ENCODE measurements at places on chromosomes 1 and 21.

- peak; percentile 75 for DNase-seq
Observed at GRCh38 chr1:21325231-21325718, 35.0 kb upstream of the ECE1 start.

GRCh38 chr1:1858382-1859086, 32.4 kb downstream of the GNB1 start:
- no peak for DNase-seq

GRCh38 chr1:46285730-46286477, 17.5 kb downstream of the LRRC41 start:
- no peak for DNase-seq

DNA sequence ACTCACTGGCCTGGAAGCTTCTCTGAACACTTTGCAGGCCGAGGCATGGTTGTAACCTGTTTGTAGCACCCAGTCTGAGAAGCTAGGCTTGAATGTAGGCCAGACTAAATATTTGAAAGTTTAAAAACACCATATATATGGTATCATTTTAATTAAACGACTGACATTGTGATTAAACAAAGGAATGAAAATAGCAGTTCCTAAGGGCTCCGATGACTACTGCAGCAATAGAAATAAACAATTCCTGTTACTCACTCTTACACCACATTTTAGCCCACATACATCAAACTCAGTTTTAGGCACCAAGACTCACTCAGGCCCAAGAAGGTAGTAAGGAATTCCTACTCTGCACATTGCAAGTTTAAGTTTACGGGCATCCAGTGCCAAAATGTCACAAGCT, 281.2 kb downstream of the AKT3 start:
- no peak for DNase-seq

DNA sequence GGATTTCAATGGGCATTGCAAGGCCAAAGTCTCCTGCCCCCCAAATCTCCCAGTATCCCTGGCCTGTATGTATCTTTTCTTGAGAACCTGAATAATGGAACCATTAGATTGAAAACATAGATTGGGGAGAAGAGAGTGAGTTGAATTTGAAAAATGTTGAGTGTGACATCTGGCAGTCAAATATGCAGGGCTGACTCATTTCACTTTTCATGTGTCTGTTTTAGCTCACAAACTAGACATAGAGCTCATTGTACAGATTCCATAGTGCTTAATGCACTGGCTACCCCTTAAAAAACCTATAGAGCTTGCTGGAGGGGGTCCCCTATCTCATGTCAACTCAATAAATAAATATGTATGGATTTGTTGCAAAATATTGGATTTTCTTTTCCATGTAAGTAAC, 30.8 kb downstream of the DDR2 start:
- no peak for DNase-seq

DNA sequence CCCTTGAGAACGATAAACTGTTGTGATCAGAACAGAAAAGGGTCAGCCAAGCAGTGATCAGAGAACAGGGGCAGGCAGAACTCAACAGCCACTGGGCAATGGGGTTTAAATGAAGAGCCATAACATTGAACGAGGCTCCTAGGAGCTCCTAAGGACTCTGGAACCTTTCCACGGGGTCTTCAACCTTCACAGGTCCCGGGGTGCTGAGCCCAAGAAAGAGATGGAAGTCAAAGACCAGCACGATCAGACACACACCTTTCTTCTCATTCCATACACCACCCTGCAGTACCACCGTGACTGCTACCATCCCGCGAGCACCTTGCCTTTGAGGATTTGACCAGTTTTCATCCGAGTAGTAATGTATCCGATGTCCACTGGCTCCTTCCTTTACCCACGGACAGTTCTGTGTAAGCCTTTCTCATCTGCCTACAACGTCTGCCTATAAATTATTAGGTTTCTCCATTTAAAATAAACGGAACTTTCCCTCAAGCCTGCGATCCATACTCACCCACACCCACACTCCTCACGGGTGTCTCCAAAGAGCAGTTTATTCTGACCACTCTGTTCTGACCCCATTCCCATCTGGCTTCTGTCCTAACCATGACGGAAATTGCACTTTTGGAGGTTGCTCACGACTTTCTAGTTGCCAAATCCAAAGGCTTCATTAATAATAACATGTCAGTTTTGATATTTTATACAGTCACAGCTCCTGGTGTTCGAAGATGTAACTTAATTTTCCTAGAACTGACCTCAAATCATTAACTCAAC, 16.8 kb upstream of the HHAT start:
- no peak for DNase-seq

- DNase-seq = no peak
Observed at GRCh38 chr21:46639489-46640386, 4.3 kb downstream of the PRMT2 start.

GRCh38 chr1:110161849-110162248, 11.6 kb downstream of the SLC6A17 start:
- no peak for DNase-seq

GRCh38 chr1:208778417-208778816, 534.2 kb upstream of the PLXNA2 start:
- no peak for DNase-seq

GRCh38 chr1:184672013-184672726, 82.5 kb downstream of the EDEM3 start:
- DNase-seq = no peak

DNA sequence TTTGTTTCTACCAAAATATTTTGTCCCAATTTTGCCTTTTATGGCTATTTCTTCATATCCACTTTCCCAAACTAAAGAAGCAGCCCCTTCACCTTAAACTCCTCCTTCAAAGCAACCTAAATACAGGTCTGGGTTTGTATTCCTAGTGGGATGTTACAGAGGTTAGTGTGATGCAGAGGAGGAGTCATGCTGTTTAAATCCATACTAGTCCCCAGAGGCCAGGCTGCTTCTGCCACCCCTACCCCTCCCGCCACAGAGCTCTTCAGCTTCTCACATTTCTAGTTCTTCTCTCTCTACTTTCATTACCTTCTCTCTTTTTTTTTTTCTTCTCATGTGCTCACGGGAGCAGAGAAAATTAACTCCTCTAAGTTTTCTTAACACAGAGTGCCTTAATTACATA, 29.3 kb downstream of the SELL start:
- DNase-seq = no peak

DNA sequence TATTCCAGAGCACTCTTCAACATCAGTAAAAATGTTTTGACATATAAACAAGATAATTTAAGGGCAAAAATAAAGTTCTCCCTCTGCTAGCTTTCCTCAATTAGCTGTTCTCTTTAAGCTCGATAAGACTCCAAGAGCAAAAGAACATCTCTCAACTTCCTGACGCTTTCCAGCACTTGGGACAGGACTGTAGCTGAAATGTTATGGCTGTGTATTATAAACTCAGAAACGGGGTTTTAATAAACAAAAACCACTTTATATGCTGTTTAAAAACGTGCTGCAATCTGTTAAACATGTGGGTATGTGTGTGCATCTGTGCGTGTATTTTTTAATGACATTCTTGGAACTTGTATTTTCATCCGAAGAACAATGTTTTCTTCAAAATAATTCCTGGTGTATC, 71.5 kb upstream of the RGS2 start:
- DNase-seq = no peak

GRCh38 chr1:76335882-76336281, 261.3 kb downstream of the ST6GALNAC3 start:
- no peak for DNase-seq

DNA sequence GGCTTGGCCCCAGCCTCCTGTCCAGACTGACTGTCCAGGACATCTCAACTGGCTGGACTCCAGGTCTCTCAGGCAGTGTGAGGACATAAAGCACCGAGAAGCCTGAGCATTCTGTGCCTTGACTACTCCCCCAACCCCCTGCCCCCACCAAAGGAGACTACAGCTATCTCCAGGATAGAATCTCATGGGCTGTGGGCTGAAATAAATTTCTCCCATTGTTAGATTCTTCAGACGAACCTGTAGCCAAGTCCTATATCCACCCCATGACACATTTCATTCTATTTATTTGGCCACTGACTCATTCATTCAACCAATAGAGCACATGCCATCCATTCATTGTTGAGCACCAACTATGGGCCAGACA, 11.4 kb downstream of the VWA5B1 start:
- no peak for DNase-seq

- no peak for DNase-seq
Observed at GRCh38 chr21:46063227-46063626, 34.7 kb upstream of the COL6A2 start.

- DNase-seq = peak; percentile 74
Observed at GRCh38 chr1:24688621-24689195, 45.6 kb downstream of the SRRM1 start.

- DNase-seq = no peak
Observed at GRCh38 chr1:109850194-109850593, 60.5 kb upstream of the CSF1 start.

DNA sequence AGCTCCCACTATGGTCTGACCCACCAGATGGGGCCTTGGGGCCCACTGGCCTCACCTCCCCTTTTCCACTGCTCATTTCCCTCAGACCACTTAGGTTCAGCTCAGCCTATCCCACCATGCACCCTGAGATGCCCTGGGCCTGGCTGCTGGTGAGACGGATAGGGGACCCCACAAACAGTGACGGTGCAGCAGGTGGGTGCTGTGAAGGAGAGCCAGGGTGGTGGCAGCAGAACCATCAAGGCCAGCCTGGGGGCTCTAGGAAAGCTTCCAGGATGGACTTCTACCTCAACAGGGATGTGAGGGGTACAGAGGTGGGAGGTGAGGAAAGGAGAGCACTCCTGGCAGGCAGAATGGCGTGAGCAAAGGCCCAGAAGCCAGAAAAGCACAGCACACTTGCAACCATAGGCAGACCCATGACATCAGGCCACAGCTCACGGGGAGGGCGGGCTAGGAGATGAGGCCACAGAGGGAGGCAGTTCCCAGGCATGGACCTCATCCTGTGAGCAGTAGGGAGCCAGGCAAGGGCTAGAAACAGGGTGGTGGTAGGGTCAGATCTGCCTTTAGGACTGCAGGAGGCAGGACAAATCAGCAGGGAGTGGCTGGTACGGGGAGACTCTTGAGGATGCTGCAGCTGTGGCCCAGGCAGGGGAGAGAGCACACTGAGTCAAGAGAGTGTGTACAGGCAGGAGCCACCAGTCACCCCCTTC, 23.1 kb downstream of the CYB5RL start:
- DNase-seq = no peak

DNA sequence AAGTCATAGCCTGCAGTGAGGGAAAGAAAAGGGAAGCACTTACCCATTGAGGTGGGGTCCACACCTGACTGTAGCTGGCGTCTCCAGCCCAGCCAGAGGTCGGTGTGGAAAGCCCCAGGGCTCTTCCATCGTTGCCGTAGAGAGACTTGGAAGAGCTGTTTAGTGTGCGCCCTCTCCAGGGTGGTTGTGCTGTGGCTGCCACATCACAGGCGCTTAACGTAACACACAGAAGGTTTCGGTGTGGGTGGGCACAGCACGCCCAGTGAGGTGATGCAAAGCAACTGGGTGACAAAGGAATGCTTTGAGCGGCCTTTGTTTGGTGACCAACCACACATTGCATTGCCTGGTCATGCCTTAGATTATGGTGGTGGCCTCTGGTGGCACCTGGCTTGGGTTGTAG, 36.8 kb upstream of the KIF1B start:
- no peak for DNase-seq

DNA sequence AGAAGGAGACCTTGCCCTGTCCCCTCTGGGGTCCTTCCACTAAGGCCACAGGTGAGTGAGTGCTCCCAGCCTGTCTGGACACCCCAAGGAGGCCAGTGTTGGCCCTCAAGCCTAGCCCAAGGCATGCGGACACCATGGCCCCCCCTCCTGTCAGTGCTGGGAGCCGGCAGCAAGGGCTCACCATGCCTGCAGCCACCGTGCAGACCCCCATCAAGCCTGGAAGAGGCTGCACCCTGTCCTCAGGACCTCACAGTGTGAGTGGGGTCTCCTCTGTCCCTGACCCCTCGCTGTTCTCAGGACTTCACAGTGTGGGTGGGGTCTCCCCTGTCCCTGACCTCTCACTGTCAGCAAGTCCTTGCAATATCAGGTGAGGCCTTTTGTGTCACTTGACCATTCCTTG, 33.2 kb upstream of the PRSS38 start:
- no peak for DNase-seq

DNA sequence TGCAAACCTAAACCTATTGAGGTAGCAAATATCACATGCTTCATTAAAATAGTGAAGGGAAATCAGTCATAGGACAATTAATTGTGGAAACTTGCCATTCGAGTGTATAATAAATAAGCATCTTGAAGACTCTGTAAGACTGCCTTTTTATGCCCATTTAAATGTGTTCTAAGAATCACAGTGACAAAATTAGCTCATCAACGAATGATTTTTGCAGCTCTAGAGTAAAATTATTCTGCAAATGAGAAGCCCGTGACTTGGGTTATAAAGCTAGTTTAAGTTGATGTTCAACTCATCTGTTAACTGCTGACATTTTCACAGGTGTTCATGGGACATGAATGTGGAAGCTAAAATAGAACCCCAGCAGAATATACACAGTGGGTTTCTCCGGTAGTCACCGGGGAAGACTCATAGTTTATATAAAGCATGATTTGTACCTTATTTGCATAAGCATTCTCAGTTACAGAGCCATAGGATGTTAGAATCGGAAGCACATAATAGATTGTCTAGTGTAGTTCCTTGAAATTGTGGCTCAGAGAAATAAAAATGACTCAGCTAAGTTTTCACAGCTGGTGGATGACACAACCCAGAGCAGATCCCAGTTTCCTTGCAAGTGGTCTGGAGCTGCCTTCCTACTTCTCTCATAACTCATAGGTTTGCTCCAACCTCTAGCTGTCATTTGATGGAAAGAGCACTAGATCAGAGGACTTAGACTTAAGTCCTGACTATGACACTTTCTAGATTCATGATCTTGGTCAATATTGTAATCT, 107.3 kb downstream of the UCHL5 start:
- peak; percentile 25 for DNase-seq

GRCh38 chr1:151686561-151686960, 30.0 kb downstream of the CELF3 start:
- no peak for DNase-seq

GRCh38 chr21:36135391-36136102, 668 bp downstream of the CBR3 start:
- DNase-seq = peak; percentile 60

GRCh38 chr21:29490016-29490415, 191.3 kb downstream of the BACH1 start:
- DNase-seq = no peak

- no peak for DNase-seq
Observed at GRCh38 chr1:86754265-86754974, 50.0 kb downstream of the SH3GLB1 start.

GRCh38 chr1:237851210-237851845, 39.4 kb downstream of the ZP4 start:
- no peak for DNase-seq

GRCh38 chr1:41240781-41241353, 1.2 kb downstream of the SCMH1 start:
- DNase-seq = peak; percentile 14

DNA sequence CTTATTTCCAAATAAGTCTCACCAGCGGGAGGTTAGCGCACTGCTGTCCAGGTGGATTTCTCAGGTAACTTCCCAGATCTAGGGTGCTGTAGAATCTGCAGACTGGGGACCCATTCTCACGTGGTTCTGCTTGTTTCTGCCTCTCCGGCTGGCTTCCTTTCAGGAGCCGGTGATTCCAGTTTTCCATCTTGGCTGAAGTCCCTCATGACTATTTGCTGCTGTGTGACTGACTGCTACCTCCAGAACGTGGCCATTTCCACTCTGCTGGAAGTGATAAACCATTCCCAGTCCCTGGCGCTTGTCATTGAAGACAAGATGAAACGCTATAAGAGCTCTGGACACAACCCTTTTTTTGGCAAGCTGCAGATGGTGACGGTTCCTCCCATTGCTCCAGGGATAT, 76.0 kb downstream of the DOP1B start:
- no peak for DNase-seq

GRCh38 chr1:111666828-111667227, 47.2 kb downstream of the RAP1A start:
- DNase-seq = peak; percentile 19

GRCh38 chr1:116763116-116763786, 9.0 kb downstream of the CD2 start:
- no peak for DNase-seq

Measured in germinal center (tissue), 1 donor.